ENCODE measurements at places on chromosomes 2 and 18.
A peak's percentile ranks its signal among the peaks of the same experiment; 100 is the strongest.

DNA sequence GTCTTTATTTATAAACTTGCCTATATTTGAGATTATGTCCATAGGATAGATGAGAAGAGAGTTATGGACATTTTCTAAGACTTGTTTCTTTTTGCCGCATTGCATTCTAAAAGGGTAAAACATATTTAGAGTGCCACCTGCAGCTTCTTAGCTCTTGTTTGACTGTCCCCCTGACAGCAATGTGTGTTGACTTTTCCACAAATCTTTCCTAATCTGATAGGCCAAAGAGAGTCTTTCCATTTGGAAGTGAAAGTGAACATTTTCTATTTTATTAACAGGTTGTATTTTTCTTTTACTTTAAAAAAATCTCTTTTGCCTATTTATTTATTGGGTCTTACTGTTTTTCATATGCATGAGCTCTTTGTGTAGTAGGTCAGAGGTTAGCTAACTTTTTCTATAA, 58.4 kb downstream of the FMNL2 start:
- DNase-seq = no peak

DNA sequence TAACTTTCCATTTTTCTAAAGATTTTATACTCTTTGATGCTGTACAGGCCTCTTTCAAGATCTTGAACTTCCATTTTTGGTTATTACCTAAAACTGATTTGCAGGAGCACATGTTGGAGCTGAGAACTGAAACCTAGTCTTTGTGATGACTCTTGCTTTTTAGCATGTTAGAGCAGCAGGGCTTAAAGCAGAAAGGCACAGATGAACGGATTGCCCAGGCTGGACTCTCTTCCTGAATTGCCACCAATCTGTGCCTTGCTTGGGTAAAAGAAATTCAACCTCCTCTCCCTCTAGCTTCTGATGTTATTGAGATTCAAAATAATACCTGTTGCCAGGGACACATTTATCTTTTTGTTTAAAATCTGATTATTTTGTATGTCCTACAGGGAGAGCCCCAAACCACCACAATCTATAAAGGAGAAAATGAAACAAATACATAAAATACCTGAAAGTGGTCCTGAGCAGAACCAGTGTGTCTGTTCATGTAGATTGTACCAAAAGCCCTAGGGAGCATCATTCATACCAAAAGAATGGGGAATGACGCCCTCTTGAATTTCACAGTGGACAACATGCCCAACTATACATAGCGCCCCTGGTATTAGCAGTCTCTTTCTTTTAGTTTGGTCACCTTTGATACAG, 277.0 kb upstream of the MAP2 start:
- DNase-seq = no peak

GRCh38 chr2:186554850-186555671, 34.8 kb upstream of the ITGAV start:
- DNase-seq = no peak

- no peak for DNase-seq
These were observed 76.9 kb downstream of the MRO start for GRCh38 chr18:50742952-50743351.

DNA sequence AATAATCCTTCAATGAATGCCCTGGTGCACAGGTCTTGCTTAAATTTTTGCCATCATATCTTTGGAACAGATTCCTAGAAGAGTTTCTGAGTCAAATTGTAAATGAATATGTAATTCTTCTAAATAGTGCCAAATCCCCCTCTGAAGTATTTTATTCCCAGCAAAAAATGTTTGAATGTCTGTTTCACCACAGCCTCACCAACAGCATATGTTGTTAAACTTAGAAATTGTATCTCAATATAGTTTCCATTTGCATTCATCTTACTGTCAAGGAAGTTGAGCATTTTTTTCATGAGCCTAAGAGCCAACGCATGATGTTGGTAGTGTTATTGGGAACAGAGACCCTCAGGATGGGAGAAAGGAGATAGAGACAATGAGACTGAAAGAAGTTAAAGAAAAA, 86.8 kb upstream of the IL1R2 start:
- DNase-seq = no peak

GRCh38 chr2:3099145-3099859, 278.3 kb downstream of the EIPR1 start:
- no peak for DNase-seq

- no peak for DNase-seq
These were observed 4.9 kb downstream of the PAX3 start for GRCh38 chr2:222293660-222294630.

GRCh38 chr2:64134813-64135212, 9.4 kb downstream of the PELI1 start:
- DNase-seq = peak; percentile 41

- DNase-seq = no peak
These were observed 79.0 kb upstream of the CDH7 start for GRCh38 chr18:65671621-65672415.

- no peak for DNase-seq
These were observed 107.3 kb downstream of the SH3BP4 start for GRCh38 chr2:235059161-235059560.

GRCh38 chr2:73082523-73083410, 11.3 kb upstream of the SFXN5 start:
- no peak for DNase-seq

DNA sequence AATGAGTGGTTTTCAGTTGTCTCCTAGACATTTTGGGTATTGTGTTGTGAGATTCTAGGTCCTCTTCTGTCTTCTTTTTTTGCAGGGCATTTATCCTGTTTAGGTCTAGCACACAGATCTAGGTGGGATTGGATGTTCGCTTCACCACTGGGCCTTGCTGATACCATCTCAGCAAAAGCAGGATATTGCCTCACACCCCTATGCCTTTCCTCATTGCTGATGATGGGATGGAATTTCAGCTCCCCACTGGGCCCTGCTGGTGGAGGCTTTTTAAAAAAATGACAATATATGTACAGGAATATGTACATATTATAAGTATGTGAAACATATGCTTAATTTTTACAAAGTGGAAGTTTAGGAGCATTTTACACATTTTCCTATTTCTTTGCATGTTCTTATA, 5.4 kb upstream of the TOGARAM2 start:
- DNase-seq = no peak

- DNase-seq = no peak
These were observed 95.4 kb downstream of the C1QL2 start for GRCh38 chr2:119063177-119063576.

DNA sequence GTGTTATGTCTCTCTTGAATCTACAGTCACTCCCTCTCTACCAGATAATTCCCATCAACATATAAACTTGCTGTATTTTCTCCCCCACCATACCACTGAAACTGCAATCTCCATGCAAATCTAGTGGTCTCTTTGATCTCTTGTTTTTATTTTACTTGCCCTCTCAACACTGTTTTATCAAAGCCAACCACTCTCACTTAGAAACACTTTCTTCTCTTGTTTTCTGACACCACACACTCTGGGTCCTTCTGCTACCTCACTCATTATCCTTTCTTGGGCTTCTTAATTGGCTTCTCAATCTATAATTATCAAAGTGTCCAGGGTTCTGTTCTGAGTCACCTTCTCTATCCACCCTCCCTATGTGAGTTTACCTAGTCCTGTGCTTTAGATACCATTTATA, 2.0 kb upstream of the MCFD2 start:
- no peak for DNase-seq

DNA sequence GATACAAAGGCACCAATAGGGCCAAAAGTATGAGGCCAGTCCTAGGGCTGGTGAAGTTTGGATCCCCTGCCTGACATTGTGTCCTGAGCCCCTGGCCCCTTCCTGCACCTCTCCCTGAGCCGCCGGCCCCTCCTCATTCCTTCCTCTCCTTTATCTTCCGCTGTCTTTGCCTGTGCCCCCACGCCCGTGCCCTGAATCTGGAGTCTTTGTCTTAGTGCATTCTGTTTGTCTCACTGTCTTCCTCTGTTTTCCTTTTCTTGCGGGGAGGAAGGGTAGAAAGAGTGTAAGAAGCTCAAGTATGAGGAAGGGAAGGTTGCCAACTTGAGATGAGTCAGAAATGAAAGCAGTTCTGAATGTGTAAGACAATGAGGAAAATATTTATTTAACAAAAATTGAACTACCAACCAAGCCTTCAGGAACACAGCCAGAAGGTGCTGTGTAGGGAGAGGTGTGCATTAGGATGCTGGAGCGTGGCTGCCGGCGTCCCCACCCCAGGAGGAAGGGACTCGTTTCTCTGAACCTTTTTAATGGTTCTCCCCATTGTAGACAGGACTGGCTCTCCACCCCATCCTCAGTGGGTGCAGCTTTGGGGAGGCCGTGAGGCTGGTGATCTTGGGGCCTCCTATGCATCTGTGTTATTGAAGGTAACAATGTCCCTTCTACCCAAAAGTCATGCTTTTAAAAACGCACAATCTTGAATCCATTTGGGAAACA, 133.1 kb downstream of the NEDD4L start:
- peak; percentile 96 for DNase-seq

GRCh38 chr18:43720041-43720440, 442.8 kb upstream of the SYT4 start:
- DNase-seq = peak; percentile 0

GRCh38 chr2:30979822-30980245, 158.4 kb downstream of the GALNT14 start:
- DNase-seq = peak; percentile 91

- peak; percentile 91 for DNase-seq
These were observed 4.3 kb downstream of the EPG5 start for GRCh38 chr18:45962866-45963265.

- DNase-seq = no peak
These were observed 132.7 kb downstream of the DIS3L2 start for GRCh38 chr2:232094201-232094600.

- DNase-seq = no peak
These were observed 20.0 kb downstream of the ME2 start for GRCh38 chr18:50898919-50899318.

GRCh38 chr2:236956641-236957040, 129.0 kb upstream of the COPS8 start:
- no peak for DNase-seq

DNA sequence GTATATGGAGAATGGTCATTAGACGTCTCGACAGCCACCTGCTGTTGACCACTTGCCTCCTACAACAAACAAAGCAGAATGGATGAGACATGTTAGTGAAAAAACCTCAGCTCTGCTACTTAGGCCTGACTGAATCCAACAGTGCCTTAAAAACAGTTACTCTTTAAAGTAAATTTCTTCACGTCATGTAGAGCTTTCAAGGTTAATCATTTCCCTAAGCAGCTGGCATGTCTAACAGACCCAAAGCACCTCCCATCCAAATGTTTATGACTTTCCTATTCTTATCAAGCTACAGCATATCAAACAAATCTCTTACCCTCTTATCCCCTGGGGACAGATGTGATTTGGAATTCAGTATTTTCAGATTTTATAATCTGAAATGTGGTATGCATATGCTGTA, 75.6 kb upstream of the ITGB6 start:
- no peak for DNase-seq

DNA sequence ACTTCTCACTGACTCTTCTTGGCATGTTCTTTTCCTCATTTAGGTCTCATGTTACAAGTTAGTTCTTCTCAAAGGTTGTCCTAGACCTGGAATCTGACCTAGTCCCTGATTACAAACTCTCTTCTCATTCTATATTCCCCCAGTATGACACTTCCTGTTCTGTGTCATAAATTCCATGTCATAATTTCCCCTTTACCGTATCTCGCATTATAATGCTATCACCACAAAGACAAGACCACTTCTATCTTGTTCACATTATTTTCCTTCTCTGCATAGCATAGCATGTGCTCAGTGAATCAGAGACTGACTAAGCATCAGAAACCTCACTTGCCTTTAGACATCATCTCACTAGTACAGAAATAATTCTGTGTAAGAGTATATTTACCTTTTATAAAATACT, 63.6 kb upstream of the CAVIN2 start:
- peak; percentile 90 for DNase-seq

- peak; percentile 92 for DNase-seq
These were observed 24.7 kb downstream of the PCBP1 start for GRCh38 chr2:70111752-70112591.

DNA sequence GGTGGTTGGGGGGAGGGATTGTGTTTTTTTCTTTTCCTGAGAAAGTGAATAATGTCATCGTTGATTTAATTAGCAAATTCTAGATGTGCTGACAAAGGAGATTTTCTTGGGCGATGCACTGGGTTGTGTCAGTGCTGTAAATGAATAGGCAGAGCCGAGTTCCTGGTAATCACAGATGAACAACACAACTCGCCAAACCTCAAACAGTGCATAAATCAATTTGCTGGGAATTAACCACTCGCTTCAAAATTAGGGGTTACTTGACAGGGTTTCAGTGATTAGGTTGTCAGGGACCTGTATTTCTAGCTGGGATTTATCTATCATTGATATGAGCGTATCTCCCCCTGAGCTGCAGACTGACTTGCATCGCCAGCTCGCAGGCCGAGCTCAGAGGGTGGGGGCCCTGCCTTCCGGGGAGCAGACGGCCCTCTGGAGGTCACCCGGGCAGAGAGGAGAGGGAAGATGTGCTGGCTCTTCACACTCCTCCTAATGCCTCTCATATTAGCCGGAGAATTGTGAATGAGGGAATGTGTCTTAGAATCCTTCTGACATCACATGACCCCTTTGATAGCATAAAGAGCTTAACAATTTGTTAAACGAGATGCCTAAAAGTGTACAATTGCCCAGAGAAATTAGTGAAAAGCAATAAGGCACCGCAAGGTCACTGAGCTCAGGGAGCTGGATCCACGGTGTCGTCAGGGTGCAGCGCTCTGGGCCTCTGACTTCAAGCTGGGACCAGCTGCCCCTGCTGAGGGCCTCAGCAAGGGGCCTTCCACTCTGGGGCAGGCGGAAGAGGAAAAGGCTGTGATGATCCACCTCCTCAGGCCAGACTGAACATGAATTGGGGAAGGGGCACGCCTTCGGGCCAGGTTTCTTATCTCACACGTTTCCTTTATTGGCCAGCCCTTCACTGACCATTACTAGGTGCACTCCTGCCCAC, 48.9 kb downstream of the SMIM21 start:
- DNase-seq = no peak

DNA sequence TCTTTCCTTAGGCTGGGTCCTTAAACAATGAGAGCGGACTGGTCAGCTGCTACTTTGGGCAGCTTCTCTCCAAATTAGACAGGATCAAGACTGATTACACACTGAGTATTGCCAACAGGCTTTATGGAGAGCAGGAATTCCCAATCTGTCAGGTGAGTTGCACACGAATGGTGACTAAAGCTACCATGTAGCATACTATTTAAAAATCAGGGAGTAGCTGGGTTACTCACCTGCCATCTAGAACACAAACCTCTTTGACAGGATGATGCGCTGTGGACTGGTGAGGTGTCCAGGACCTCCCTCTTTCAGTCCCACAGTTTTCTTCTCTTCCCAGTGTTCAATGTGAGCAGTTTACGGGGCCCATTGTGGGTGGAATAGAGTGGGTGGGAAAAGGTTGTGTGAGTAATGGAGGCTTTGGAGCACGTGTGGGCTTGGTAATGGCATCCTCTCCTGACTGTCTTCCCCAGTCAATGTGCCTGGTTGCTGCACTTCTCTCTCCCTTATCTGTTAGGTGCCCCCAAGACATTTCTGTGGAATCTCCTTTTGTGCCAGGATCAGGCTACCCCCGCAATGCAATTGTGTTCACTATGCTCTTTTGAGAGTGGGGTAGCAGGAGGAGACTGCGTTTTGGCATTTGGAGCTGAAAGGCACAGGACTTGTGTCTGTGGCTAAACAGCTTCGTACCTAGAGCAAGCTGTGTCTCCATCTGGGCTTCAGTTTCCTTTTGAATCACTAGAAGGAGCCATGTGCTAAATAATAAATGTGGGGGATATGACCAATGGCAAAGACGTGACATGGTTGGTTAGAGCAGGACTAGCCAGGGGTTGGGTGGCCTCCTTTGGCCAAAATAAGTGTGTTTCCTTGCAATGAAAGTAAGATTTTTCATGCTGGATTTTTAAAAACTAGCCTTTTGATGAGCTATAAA, 17.7 kb downstream of the SERPINB12 start:
- no peak for DNase-seq

GRCh38 chr18:1370552-1370951, 465.9 kb downstream of the ADCYAP1 start:
- DNase-seq = no peak

- DNase-seq = no peak
These were observed 82.3 kb downstream of the UPP2 start for GRCh38 chr2:158184001-158184400.
